ENCODE measurements at places on chromosomes 2 and 18. TPM values are rescaled to one million over a fixed set of nuclear protein-coding genes. Genes with fewer than 3 reads are reported as not detected.

CCDC150 gene
- 26.3 TPM for total RNA-seq

GRCh38 chr18:13239171-13239956 lies 20.8 kb downstream of the LDLRAD4 start:
- no peak overlapping the region for H3K27ac ChIP-seq
- DNase-seq = no peak

- DNase-seq = no peak
- no peaks in the 10 kb centered on the region for H3K27me3 ChIP-seq
- H3K36me3 ChIP-seq = no peaks in the 10 kb centered on the region
- H3K27ac ChIP-seq = no peak overlapping the region
These were observed 45.1 kb downstream of the AGAP1 start for GRCh38 chr2:235538981-235539380.

IL1RL2 gene
- total RNA-seq = not detected

ARHGEF4 gene
- 2.8 TPM for total RNA-seq

- peak; percentile 16 for DNase-seq
- no peaks in the 10 kb centered on the region for H3K4me1 ChIP-seq
- H3K27me3 ChIP-seq = no peaks in the 10 kb centered on the region
- H3K36me3 ChIP-seq = no peaks in the 10 kb centered on the region
- no peak overlapping the region for H3K27ac ChIP-seq
- no peak overlapping the region for H3K4me3 ChIP-seq
These were observed 131.7 kb upstream of the FSHR start for GRCh38 chr2:49286045-49286444.

CHRND gene
- not detected for total RNA-seq

SFT2D3 gene
- total RNA-seq = 12.2 TPM

DNA sequence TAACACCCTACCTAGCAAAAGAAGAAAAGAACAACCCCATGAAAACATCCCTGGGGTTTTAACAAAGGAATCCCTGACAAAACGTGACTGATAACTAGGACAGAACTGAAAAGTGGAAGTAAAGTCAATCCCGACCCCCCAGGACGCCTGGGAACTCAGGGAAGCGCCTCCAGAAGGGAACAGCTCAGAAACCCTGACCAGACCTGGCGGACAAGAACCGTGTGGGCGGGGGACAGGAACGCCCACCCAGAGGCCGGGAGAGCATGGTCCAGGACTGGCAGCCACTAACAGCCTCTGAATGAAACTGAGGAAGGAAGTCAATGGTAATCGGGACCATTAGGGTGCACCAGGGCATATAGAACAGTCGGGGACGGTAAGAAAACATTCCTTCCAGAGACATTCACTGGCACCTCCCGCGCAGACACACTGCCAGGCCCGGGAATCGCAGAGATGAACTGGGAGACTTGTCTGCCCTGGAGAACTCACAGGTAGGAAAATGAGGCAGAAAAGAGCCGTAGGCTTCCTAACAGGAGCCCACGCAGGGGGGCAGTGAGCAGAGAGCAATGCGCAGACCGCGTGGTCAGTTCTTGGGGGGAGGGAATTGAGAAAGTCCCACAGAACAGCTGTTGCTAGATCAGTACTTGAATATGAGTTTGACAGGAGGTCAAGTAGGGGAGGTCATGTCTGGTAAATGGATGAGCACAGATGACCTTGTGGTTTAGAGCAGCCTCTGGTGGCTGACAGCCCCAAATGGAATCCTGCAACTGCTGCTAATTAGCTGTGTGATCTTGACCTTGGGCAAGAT lies 1.3 kb upstream of the TBC1D8 start:
- H3K27me3 ChIP-seq = no peaks in the 10 kb centered on the region
- peak; percentile 62 for DNase-seq
- H3K36me3 ChIP-seq = no peaks in the 10 kb centered on the region
- no peak overlapping the region for H3K27ac ChIP-seq
- peaks cover 15% of the 10 kb centered on the region for H3K4me1 ChIP-seq

FAM124B gene
- not detected for total RNA-seq

- H3K4me3 ChIP-seq = peak overlapping the region; percentile 75
- peaks cover 19% of the 10 kb centered on the region for H3K4me1 ChIP-seq
These were observed 521 bp downstream of the MYCN start for GRCh38 chr2:15940661-15941480.

GRCh38 chr2:106020032-106020431 lies 174.1 kb downstream of the UXS1 start:
- no peak overlapping the region for H3K27ac ChIP-seq
- H3K4me1 ChIP-seq = peaks cover 7% of the 10 kb centered on the region
- H3K4me3 ChIP-seq = no peak overlapping the region
- DNase-seq = no peak

OSR1 gene
- 3.0 TPM for total RNA-seq

GPR35 gene
- 21.3 TPM for total RNA-seq

- H3K36me3 ChIP-seq = no peaks in the 10 kb centered on the region
- H3K4me3 ChIP-seq = no peak overlapping the region
- no peaks in the 10 kb centered on the region for H3K27me3 ChIP-seq
- DNase-seq = no peak
- peaks cover 8% of the 10 kb centered on the region for H3K4me1 ChIP-seq
These were observed 137.9 kb upstream of the PID1 start for GRCh38 chr2:229408962-229409361.

DNA sequence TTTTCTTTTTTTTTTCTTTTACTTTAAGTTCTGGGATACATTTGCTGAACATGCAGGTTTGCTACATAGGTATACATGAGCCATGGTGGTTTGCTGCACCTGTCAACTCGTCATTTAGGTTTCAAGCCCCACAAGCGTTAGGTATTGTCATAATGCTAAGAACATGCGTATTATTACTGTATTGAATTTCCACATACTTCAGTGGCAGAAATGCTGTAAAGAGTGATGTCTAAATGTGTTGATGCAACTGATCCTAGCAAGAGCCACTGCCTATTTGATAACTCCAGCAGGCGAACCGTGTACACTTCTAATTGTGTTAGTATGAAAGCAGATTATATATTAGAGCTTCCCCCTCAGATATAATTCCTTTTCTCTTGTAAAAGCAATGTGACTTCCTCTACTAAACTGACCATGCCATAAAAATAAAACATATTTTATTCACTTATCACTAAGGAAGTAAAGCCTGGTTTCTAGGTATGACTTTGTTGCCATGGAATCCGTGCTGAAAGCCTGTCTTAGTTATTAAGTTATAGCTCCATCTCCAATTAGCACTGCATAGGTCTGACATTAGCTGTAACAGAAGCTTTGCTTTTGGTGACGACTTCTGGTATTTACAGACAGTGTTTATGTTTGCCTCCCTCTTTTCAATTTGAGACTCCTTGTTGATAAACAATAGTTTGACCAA lies 280.0 kb downstream of the GALR1 start:
- no peak for DNase-seq
- H3K4me3 ChIP-seq = no peak overlapping the region
- H3K27me3 ChIP-seq = no peaks in the 10 kb centered on the region
- H3K27ac ChIP-seq = no peak overlapping the region
- no peaks in the 10 kb centered on the region for H3K36me3 ChIP-seq

RNF125 gene
- total RNA-seq = 0.39 TPM

CTAGE1 gene
- total RNA-seq = not detected

GRCh38 chr2:103249462-103249861 lies 487.6 kb downstream of the TMEM182 start:
- H3K4me3 ChIP-seq = no peak overlapping the region
- H3K27me3 ChIP-seq = no peaks in the 10 kb centered on the region
- no peak for DNase-seq
- no peak overlapping the region for H3K27ac ChIP-seq
- H3K36me3 ChIP-seq = no peaks in the 10 kb centered on the region
- no peaks in the 10 kb centered on the region for H3K4me1 ChIP-seq

- no peaks in the 10 kb centered on the region for H3K36me3 ChIP-seq
- H3K27ac ChIP-seq = no peak overlapping the region
- H3K4me1 ChIP-seq = no peaks in the 10 kb centered on the region
- DNase-seq = no peak
- no peaks in the 10 kb centered on the region for H3K27me3 ChIP-seq
These were observed 48.1 kb downstream of the CHN1 start for GRCh38 chr2:174957050-174957449.

DNA sequence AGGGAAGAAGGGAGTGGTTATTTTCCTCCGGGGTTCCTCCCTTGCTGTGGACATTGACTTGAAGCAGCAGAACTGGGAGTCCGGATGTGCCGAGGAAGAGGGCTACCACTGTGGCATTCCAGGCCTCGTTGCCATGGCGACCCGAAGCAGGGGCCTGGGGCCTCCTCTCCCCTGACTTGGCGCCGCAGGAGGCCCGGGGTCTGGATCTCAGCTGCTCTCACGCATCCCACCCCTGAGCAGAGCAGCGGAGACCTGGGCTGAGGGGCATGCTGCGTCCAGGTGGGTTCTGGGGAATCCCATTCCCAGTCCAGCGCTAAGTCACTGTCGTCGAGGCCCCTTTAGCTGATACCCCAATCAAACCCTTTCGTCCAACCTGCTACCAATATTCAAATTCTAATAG lies 100.2 kb downstream of the BCL11A start:
- H3K27ac ChIP-seq = no peak overlapping the region
- H3K4me1 ChIP-seq = no peaks in the 10 kb centered on the region
- no peaks in the 10 kb centered on the region for H3K27me3 ChIP-seq

KANSL3 gene
- total RNA-seq = 48.6 TPM

KIAA2012 gene
- 0.37 TPM for total RNA-seq

DNA sequence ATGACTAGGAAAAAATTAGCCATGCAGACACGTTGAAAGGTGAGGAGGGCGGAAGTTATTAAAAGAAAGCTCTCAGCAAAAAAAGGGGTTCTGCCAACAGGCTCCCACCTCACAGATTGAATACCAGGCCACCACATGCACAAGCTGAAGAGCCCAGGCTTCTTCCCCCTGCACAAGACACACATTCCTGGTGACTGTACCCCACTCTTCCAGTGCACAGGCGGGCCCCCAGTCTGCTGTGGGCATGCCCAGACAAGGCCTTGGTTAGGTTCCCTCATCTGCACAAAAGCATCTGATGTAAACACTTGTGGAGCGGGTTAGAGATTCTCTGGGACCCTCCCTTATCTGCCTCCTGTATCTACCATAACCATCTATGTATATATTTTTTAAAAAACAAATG lies 81.7 kb downstream of the AGPS start:
- no peak overlapping the region for H3K27ac ChIP-seq
- H3K36me3 ChIP-seq = no peaks in the 10 kb centered on the region
- no peaks in the 10 kb centered on the region for H3K27me3 ChIP-seq
- H3K4me3 ChIP-seq = no peak overlapping the region
- no peaks in the 10 kb centered on the region for H3K4me1 ChIP-seq
- no peak for DNase-seq

DNA sequence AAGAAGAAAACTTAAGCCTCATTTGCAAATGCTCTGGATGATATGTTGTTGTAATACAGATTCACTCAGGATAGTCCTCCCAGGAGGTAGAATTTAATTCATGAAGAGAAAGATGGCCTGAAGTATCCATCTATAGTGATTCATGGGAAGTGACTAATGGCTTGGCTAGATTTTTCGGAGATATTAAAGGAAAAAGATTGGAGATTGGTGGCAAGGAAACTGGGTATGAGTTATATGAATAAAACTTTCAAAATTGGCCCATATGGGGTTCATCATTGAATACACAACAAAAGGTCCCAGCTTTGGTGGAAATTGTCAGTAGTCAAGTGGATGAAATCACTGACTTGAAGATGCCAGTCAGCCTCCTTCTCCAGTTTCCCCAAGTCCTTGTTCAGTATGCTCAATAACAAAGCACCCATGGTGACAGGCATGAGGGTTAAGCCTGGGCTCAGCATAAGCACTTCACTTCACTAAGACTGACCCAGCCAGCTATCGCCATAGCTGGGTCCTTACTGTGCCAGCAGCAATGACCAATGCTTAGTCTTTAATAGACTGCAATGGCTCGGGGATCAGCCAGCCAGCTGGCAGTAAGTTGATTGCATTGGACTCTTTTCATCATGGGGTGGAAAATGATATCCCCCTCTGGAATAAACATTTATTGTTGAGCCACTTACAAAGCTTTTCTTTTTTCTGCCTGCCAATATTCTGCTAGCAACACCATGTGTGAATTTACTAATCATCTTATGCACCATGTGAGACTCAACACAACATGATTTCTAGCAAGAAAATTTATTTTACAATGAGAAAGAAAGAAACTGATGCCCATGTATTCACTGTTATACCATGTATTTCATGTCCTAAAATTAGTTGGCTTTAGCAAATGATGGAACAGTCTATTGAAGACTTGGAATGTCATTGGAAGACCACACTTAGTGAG lies 176.6 kb upstream of the TACR1 start:
- H3K4me3 ChIP-seq = no peak overlapping the region
- H3K27ac ChIP-seq = no peak overlapping the region
- no peaks in the 10 kb centered on the region for H3K36me3 ChIP-seq
- no peak for DNase-seq

INO80C gene
- 22.7 TPM for total RNA-seq

- H3K4me3 ChIP-seq = no peak overlapping the region
- peaks cover 21% of the 10 kb centered on the region for H3K4me1 ChIP-seq
- peak; percentile 42 for DNase-seq
- no peak overlapping the region for H3K27ac ChIP-seq
- no peaks in the 10 kb centered on the region for H3K36me3 ChIP-seq
These were observed 47.0 kb downstream of the SERTAD2 start for GRCh38 chr2:64606479-64607363.

DNA sequence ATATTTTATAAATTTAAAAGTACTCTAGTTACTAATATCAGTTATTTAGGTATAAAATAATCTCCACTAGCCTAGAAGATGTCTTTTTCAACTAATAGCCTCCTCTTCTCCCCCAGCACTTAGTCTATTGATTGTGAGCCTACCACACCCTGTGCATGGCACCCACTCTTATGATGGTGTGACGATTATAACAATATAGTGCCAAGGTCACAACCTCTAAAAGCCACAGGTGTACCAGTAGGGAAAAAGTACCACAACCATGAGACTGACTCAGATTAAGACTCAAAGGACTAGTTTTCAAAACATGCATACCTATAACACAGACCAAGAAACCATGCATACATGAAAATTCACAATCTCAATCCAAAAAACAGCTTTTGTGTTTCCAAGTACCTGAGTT lies 27.6 kb downstream of the THADA start:
- no peaks in the 10 kb centered on the region for H3K4me1 ChIP-seq
- DNase-seq = no peak
- H3K4me3 ChIP-seq = no peak overlapping the region
- H3K36me3 ChIP-seq = peaks cover 2% of the 10 kb centered on the region
- H3K27me3 ChIP-seq = no peaks in the 10 kb centered on the region
- H3K27ac ChIP-seq = no peak overlapping the region

DNA sequence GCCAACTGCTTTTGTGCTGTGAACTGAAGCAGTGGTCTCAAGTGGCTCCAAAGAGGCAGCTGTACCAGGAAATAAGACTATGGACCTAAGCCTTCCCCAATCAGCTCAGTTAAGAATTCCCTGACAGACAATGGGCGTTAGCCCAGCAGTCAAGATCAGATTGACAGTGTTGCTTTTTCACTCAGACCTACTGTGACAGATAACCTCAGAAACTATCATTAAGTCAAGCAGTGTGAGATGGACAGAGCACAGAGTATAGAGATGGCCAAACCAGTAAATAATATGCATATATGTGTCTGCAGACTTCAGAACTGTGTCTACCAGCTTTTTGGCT lies 215.3 kb downstream of the ZFP36L2 start:
- H3K36me3 ChIP-seq = no peaks in the 10 kb centered on the region
- peak; percentile 15 for DNase-seq
- no peaks in the 10 kb centered on the region for H3K27me3 ChIP-seq
- H3K27ac ChIP-seq = peak overlapping the region; percentile 53
- H3K4me1 ChIP-seq = peaks cover 34% of the 10 kb centered on the region

ZNF2 gene
- total RNA-seq = 4.2 TPM

Measured in Caco-2 (cell line).